Activated CD8-positive, alpha-beta memory T cell treated with anti-CD3 and anti-CD28 coated beads for 4 hours (primary cell): ENCODE measurements at places on chromosomes 12 and 14.

DNA sequence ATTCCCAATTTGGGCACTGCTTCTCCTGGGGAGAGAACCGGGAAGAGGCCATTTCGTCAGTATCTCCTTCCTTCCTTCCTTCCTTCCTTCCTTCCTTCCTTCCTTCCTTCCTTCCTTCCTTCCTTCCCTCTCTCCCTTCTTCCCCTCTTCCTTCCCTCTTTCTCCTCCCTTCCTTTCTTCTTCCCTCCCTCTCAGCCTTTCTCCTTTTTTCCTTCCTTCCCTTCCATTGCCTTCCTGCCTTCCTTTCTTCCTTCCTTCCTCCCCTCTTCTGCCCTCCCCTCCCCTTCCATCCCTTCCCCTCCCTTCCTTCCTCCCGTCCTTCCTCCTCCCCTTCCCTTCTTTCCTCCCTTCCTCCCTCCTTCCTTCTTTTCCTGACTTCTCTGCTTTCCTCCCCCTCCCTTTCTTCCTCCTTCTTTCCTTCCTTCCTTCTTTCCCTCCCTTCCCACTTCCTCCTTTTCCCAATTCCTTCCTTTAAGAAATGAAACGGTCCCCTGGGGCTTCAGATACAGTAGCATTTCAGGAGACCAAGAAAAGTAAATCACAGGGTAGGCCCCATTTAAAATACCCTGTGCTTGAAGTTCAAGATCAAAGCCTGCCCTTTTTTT, 71.8 kb downstream of the ACACB start:
- no peak for DNase-seq

DNA sequence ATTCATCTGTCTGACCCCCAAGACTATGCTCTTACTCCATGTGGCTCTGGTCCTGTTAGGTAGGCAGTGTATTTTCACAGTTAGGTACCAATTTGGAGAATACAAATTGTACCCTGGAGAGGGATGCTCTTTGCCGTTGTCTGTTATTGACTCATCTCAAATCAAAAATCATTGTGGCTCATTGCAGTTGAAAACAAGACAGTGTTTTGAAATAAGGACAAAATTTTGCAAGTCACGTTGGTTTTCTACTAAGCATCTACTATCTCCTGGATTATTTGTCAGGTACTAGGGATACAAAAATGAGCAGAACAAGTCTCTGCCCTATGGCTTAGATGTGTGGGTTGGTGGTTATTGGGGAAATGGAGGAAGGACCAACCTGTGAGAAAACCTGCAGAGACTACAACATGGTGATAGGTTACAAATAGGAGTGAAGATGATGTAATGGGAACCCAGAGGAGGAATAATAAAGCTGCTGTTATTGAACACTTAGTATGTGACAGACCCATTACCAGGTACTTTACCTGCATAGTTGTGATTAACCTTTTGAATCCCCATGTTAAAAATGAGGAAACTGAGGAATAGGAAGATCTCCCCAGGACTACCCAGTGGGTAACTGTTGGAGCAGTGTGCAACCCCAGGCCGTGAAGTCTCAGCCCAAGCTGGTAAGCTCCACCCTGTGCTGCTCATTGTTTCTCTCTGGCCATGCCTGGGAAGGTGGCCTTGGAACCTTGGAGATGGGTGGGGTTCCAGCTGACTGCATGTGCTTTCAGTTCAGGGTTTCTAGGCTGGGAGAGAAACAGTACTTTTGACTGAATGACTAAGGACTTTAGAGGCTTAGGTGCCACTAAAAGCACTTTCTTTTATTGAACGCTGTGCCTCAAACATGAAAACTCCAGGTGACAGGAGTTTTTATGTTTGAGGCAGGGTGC, 72.9 kb upstream of the SRSF5 start:
- DNase-seq: no peak

- no peak for DNase-seq
These were observed 133.4 kb downstream of the ACSS3 start for GRCh38 chr12:81211306-81211705.

DNA sequence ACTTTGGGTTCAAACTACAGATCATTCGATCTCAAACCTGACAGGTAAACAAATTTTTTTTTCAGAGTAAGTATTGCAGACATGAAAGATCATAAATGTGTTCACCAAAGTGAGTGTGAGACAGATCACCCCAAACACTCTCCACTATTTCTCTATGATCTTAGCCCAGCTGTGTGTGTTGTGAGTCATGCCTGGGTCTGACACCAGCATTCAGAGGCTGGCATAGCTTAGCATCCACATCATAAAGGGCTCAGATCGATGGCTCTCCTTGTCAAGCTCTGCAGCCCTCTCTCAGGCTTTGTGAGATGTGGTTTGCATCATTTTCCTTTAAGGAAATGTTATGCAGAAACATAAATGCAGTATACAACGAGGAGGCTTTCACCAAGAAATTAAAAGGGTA, 164.9 kb downstream of the ETV6 start:
- no peak for DNase-seq

- no peak for DNase-seq
These were observed 442 bp downstream of the ERG28 start for GRCh38 chr14:75660238-75660629.

DNA sequence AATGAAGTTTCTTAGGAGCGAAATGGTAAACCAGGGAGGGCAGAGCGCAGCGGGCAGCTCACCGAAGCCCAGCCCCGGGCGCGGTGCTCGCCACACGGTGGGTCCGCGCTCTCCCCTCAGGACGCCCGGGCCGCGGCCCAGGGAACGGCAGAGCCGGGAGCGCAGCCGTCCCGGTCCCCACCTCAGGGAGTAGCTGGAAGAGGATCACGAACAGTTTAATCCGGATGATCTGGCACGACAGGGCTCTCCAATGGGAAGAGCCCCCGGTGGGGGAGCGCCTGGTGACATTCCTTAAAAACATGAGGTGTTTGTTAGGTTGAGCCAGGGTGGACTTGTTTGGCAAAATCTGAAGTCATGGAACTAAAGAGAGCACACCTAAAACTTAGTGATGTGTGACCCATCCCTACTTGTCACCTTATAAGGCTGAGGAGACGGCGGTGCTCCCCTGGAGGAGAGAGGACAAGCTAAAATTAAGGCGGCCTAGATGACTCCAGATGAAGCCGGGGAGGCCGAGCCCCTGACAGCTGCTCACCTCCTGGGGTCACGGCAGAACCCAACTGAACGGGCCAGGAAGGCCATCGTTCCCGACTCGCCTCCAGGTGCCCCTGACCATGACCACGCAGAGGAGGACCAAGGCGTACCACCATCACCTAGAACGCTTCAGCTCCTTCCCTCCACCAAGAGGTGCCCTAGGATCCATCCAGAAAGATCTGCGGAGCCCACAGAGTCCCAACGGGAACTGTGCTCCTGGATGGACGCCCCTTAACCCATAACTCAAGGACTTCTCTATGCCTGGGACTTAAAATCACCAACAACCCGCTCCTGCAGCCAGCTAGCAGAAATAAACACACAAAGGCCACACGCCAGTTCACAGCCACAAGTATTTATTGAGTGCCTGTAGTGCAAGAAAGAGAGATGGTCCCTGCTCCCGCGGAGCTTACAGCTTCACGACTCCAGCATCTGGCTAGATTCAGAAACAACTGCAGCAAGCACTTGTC, 866 bp upstream of the PITPNM2 start:
- DNase-seq: no peak

DNA sequence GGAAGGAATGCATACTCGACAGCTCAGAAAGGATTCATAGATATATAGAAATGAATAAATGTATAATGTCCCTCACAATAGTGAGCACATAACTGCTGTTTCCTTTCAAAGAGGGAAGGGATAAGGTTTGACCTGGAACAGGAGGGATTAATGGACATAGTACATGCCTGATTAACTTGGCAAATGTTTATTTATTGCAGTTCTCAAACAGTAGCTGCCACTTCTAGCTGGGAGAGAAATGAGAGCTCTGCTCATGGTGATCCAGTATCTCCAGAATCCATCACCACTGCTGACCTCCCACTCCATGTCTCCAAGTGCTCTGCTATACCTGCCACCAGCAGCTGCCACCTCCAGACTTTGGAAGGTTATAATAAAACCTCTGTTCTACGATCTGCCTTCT, 108.1 kb downstream of the LRIG3 start:
- no peak for DNase-seq

DNA sequence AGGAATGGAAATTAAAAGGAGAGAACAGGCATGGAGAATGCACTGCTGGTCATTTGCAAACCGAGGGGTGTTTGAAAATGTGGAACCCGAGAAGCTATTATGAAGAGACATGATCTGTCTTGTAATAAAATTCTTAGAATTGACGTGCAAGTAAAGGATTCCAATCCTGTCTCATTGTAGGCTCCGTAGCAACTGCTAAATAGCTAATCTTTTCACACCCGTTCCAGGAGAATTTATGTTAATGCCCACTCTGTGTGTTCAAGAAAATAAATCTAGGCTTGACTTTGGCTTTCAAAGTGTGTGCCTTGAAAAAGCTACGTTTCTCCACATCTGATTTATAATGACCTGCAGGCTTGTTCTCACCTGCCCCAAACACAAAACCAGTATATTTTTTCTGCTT, 380.9 kb downstream of the GLT1D1 start:
- DNase-seq: no peak

DNA sequence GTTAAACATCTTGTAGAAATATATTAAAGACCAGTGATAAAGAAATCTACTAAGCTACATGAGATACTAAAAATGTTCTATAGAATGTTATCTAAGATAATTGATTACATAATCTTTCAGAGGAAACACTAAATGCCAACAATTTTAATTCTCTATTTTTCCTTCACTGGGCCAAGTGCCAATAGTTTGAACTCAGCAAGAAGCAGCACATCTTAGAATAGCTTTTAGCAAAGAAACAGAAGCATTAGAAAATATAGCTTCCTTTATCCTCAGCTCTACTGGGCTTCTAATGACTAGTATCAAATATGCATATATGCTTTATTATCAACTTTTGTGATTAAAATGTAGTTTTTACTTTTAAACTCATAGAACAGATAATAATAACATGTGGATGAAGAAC, 461.4 kb upstream of the USP15 start:
- no peak for DNase-seq

- DNase-seq: no peak
These were observed 25.8 kb upstream of the MSI1 start for GRCh38 chr12:120394483-120395367.

GRCh38 chr12:9730591-9730990, 2.3 kb downstream of the CLECL1 start:
- DNase-seq: no peak

DNA sequence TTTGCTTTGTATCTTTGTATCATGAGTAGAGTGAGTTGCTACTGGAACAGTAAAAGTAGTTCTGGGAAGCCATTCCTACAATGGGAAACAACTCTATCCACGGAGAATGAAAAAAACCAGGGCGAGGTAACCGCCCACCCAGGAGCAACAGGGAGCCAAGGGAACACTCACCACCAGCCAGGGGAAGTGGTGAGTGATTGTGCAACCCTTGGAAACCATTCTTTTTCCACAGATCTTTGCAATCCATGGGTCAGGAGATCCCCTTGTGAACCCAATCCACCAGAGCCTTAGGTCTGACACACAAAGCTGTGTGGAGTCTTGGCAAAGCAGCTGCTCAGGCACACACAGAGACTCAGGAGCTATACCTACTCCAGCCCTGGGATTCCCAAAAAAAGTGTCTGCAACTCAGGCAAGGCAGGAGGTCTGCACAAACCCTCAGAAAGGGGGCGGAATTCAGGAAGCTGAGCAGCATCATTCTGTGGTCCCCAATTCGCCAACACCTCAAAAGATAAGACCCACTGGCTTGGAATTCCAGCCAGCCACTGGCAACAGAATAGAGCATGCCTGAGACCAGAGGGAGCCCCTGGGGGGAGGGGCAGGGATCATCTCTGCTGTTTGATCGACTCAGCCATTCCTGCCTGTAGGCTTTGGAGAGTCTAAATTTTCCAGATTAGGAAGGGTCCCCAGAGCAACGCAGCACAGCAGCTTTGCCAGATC, 52.1 kb upstream of the PPFIA2 start:
- no peak for DNase-seq

GRCh38 chr14:29650554-29651269, 276.9 kb downstream of the PRKD1 start:
- no peak for DNase-seq

GRCh38 chr14:31745741-31746140, 184.5 kb downstream of the NUBPL start:
- DNase-seq: no peak

GRCh38 chr12:104578453-104578852, 121.7 kb downstream of the CHST11 start:
- DNase-seq: no peak

- no peak for DNase-seq
These were observed 127.4 kb upstream of the EGLN3 start for GRCh38 chr14:34078117-34078743.

DNA sequence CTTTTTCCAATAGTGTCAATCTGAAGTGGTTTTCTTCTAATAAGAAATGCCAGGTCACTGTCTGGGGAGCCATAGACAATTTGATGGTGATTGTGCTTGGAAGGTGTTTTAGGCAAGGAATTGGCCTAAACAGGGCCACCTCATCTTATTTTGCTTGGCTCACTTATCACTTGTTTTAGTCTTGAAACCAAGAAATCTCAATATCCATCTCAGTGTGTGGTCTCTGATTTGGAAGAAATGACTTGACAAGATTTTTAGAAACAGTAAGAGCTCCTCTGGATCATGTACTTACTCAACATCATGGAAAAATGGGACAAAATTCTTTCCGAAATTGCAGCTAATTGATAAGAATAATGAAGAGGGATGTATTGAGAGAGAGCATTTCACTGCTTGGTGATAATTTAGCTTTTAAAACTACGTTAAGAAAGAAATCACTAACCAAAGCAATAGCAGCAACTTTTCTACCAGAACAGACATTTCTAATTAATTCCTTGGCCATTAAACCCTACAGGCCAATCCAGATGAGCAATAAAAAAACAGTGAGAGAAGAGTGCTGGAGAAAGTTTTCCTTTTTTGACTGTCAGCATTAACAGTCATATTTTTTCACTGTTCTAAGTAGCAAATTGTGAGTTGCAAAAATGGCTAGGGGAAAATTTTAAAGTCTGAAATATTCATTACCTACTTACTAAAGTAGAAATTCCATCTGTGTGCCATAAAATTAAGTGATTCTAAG, 157.3 kb downstream of the AEBP2 start:
- DNase-seq: no peak

GRCh38 chr14:99146616-99147365, 125.2 kb downstream of the BCL11B start:
- no peak for DNase-seq

- DNase-seq: peak; percentile 72
These were observed 268.6 kb downstream of the BTG1 start for GRCh38 chr12:91877022-91877421.

DNA sequence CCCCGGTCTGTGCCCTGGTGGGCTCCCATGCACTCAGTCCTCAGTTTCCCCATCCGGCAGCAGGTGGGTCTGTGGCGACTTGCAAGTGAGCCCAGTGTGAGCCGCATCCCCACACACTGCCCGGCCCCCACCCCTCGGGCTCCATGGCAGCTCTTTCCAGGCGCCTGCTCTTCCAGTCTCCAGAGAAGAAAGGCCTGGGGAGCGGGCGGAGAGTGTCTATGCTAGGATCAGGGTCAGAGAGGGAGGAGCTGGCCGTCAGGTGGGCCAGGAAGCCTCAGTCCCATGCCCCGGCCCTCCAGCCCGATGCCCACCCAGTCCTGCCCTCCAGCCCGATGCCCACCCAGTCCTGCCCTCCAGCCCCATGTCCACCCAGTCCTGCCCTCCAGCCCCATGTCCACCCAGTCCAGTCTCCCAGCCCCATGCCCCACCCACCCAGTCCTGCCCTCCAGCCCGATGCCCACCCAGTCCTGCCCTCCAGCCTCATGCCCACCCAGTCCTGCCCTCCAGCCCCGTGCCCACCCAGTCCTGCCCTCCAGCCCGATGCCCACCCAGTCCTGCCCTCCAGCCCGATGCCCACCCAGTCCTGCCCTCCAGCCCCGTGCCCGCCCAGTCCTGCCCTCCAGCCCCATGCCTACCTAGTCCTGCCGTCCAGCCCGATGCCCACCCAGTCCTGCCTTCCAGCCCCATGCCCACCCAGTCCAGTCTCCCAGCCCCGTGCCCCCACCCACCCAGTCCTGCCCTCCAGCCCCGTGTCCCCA, 49.2 kb downstream of the FBRSL1 start:
- DNase-seq: no peak
